ENCODE measurements at places on chromosomes 4 and X. TPM values are rescaled to one million over a fixed set of nuclear protein-coding genes. Genes with fewer than 3 reads are reported as not detected.
A peak's percentile ranks its signal among the peaks of the same experiment; 100 is the strongest.

- no peak for DNase-seq
- no peaks in the 10 kb centered on the region for H3K36me3 ChIP-seq
- H3K4me3 ChIP-seq, result no peak overlapping the region
- no peaks in the 10 kb centered on the region for H3K4me1 ChIP-seq
- H3K27me3 ChIP-seq, result no peaks in the 10 kb centered on the region
These were observed 106.0 kb upstream of the GRXCR1 start for GRCh38 chr4:42786350-42787078.

DNA sequence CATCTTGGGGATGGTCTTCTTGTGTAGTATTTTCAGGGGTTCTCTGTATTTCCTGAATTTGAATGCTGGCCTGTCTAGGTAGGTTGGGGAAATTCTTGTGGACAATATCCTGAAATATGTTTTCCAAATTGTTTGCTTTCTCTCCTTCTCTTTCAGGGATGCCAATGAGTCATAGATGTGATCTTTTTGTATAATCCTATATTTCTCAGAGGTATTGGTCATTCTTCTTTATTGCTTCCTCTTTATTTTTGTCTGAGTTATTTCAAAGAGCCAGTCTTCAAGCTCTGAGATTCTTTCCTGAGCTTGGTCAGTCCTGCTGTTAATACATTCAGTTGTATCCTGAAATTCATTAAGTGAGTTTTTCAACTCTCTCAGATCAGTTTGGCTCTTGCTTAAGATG, 73.1 kb downstream of the MAMLD1 start:
- DNase-seq, result no peak
- H3K4me1 ChIP-seq, result no peaks in the 10 kb centered on the region
- no peaks in the 10 kb centered on the region for H3K27me3 ChIP-seq
- no peak overlapping the region for H3K4me3 ChIP-seq
- H3K36me3 ChIP-seq, result no peaks in the 10 kb centered on the region

PGAM4 gene
- not detected for polyA plus RNA-seq

DNA sequence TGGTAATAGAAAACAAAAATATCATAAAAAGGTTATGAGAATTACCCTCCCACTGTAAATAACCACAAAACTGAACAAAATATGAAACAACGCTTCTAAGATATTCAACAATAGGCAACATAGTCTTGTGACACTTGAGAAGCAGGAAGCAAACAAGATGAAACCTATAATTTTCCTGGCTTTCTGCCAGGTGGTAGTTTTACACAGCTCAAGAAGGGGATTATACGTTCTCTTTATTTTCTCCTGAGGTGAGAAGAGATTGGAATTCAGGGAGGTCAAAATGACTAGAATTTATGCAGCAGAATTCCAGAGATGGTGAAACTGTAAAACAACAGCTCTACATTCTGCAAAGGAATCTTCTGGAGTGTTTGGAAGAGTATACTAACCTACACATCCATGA, 186.0 kb downstream of the HHIP start:
- no peaks in the 10 kb centered on the region for H3K27me3 ChIP-seq
- H3K4me3 ChIP-seq, result no peak overlapping the region
- no peak overlapping the region for H3K27ac ChIP-seq
- no peak for DNase-seq
- H3K4me1 ChIP-seq, result no peaks in the 10 kb centered on the region

- H3K4me3 ChIP-seq, result no peak overlapping the region
- peaks cover 63% of the 10 kb centered on the region for H3K4me1 ChIP-seq
- H3K27me3 ChIP-seq, result no peaks in the 10 kb centered on the region
- H3K27ac ChIP-seq, result peak overlapping the region; percentile 18
These were observed 45.0 kb downstream of the TET2 start for GRCh38 chr4:105191621-105192210.

PAGE2B gene
- polyA plus RNA-seq, result not detected

- no peaks in the 10 kb centered on the region for H3K36me3 ChIP-seq
- no peak overlapping the region for H3K4me3 ChIP-seq
- H3K27ac ChIP-seq, result no peak overlapping the region
- DNase-seq, result no peak
These were observed 43.1 kb upstream of the FAM9C start for GRCh38 chrX:13087322-13088155.

FAM184B gene
- polyA plus RNA-seq, result under 0.01 TPM

PDZD4 gene
- 1.2 TPM for polyA plus RNA-seq

DNA sequence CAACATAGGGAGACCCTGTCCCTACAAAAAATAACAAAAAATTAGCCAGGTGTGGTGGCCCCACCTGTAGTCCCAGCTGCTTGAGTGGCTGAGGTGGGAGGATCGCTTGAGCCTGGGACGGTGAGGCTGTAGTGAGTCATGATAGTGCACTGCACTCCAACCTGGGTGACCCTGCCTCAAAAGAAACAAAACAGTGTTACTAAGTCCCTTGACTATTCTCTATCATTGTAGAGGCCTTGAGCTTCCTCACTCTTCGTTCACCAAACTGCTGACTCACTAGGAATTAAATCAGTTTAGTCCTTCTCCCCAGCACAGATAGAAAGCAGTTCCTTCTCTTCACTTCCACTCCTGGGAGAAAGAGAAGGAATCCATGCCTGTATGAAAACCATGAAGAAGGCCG, 14.5 kb downstream of the CDS1 start:
- DNase-seq, result no peak
- no peaks in the 10 kb centered on the region for H3K27me3 ChIP-seq
- no peaks in the 10 kb centered on the region for H3K4me1 ChIP-seq
- no peak overlapping the region for H3K4me3 ChIP-seq
- H3K36me3 ChIP-seq, result no peaks in the 10 kb centered on the region

TRIM75 gene
- not detected for polyA plus RNA-seq

- no peak for DNase-seq
- no peaks in the 10 kb centered on the region for H3K27me3 ChIP-seq
- H3K27ac ChIP-seq, result no peak within 1 kb of the TSS
These were observed at the start of gene MAGEE2 for GRCh38 chrX:75784680-75785491. TSS of gene MAGEE2 (minus strand) at chrX:75785254. CDS start at chrX:75785051, 203 bp downstream.

Measured in sigmoid colon (tissue), 7 donors.